Activated T-cell treated with anti-CD3 and anti-CD28 coated beads, Interleukin-2, amount 50 U/mL, for 24 hours (primary cell): ENCODE measurements at places on chromosomes 4 and X.

- DNase-seq = no peak
These were observed 663.7 kb downstream of the GRXCR1 start for GRCh38 chr4:43556262-43556661.

GRCh38 chr4:146032234-146032860 lies 93.7 kb upstream of the ZNF827 start:
- no peak for DNase-seq

- no peak for DNase-seq
These were observed 5.6 kb upstream of the ADGRL3 start for GRCh38 chr4:61194571-61194970.

- DNase-seq = no peak
These were observed 474.7 kb downstream of the TRIML1 start for GRCh38 chr4:188613976-188614375.

- no peak for DNase-seq
These were observed 14.1 kb upstream of the CD99 start for GRCh38 chrX:2676794-2677675.
